Frontal cortex (tissue), 4 donors: ENCODE measurements at places on chromosomes 1 and 21. TPM values are rescaled to one million over a fixed set of nuclear protein-coding genes. Genes with fewer than 3 reads are reported as not detected.

GRCh38 chr1:79554688-79555087 lies 548.2 kb upstream of the ADGRL4 start:
- no peak for DNase-seq

- DNase-seq: no peak
Observed at GRCh38 chr21:46307625-46308024, 16.0 kb downstream of the C21orf58 start.

DNA sequence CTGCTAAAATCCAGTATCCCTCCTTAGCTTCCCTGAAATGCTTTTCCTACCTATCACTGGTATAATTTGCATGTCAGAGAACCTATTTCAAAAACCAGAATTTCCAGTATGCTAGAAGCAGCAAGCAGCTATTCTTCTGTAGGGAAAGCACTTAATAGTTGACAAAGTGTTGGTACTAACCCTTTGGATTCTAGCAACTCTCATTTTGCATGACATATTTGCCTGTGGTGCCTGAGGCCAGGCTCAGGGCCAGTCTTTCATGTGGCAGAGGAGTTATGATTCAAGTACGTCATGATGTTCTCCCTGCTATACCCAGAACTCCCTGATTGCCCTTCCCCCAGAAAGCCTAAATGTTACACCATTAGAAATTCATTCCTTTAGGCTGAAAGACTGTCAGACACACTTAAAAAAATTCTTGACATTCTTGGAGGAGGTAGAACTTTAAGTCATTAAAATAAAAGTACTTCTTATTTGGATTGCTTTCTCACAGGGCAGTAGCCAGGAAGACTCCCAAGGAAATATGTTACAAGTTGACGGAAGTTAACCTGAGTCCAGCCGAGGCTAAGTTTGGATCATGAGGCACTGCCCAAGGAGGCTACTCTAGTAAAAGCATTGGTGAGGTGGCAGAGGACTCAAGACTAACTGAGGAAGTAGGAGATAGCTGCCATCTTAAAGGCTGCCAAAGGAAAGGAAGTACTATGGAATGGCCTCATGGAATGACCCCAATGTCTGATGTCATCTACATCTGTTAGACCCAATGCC lies 298.4 kb upstream of the SPAG17 start:
- no peak for DNase-seq

DNA sequence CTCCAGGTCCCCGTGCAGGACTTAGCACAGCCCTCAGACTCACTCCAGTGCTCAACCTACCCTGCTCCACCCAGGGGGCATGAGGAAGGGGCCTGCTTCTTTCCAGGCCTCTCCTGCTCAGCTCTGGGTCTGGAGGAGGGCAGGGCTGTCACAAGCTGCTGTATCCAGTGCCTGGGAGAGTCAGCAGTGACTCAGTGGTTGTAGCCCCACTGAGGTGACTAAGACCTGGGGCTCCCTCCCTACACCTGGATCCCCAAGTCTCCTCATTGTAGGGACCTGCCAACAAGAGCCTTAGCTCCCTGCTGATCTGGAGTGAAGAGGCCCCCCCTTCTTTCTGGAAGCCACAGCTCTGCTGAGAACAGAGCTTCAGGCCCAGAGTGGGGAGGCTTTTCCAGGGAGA lies 36.1 kb upstream of the FAM131C start:
- no peak for DNase-seq

DNA sequence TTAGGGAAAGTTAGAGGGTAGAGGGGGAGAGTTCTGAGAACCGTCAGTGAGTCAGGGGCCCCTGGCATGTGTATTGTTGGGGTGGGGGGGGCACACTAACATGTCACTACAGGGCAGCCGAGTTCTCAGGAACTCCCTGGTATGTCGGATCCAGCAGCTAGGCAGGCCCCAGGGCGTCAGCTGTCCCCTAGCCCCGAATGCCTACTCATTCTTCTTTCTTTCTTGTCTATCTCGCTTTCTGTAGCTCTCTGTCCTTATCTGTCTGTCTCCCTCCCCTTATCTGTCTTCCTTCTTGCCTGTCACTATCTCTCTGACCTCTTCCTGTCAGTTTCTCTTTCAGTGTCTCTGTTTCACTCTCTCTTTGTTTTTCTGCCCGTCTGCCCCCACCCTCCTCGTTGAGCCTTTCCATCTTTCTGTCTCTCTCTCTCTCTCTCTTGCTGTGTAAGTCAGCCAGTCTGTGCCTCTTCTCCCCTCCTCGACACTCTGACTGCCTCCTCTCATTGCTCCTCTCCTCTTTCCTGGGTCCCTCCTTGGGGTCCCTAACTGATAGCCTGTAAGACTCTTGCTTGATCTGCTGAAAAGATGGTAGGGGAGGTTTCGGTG lies 2.4 kb downstream of the NTRK1 start:
- DNase-seq: no peak

- no peak for DNase-seq
Observed at GRCh38 chr1:145847827-145848226, 2.4 kb downstream of the NUDT17 start.

Gene IRF6
- 0.41 TPM for total RNA-seq

Gene TMEM269
- total RNA-seq: 0.41 TPM

Gene CFAP45
- total RNA-seq: under 0.01 TPM

Gene ADORA1
- total RNA-seq: 11.0 TPM

Gene MPZ
- total RNA-seq: 1.6 TPM
